WTC11 (cell line): ENCODE measurements at places on chromosomes 4 and X. TPM values are rescaled to one million over a fixed set of nuclear protein-coding genes. Genes with fewer than 3 reads are reported as not detected.

- DNase-seq, result no peak
- no peak overlapping the region for H3K4me3 ChIP-seq
- H3K4me1 ChIP-seq, result no peaks in the 10 kb centered on the region
- no peak overlapping the region for H3K27ac ChIP-seq
- H3K27me3 ChIP-seq, result no peaks in the 10 kb centered on the region
Observed at GRCh38 chr4:118898684-118899138, 10.1 kb downstream of the SYNPO2 start.

- H3K36me3 ChIP-seq, result no peaks in the 10 kb centered on the region
- H3K27me3 ChIP-seq, result no peaks in the 10 kb centered on the region
- DNase-seq, result no peak
Observed at GRCh38 chrX:107721318-107721717, 54.3 kb downstream of the TSC22D3 start.

Gene CXorf49
- not detected in 3 replicates for total RNA-seq

Gene TLR7
- 0.07 TPM in 1 of 3 replicates, not detected in the others for total RNA-seq

- H3K36me3 ChIP-seq, result no peaks in the 10 kb centered on the region
- H3K27me3 ChIP-seq, result no peaks in the 10 kb centered on the region
- no peak overlapping the region for H3K27ac ChIP-seq
- H3K4me1 ChIP-seq, result peaks cover 14% of the 10 kb centered on the region
- H3K4me3 ChIP-seq, result no peak overlapping the region
- no peak for DNase-seq
Observed at GRCh38 chr4:141391293-141391692, 170.6 kb downstream of the ZNF330 start.

- peaks cover 43% of the 10 kb centered on the region for H3K36me3 ChIP-seq
- no peak overlapping the region for H3K4me3 ChIP-seq
- H3K27ac ChIP-seq, result no peak overlapping the region; the same call in 1 of the 2 replicates
Observed at GRCh38 chr4:3223956-3224748, 24.8 kb upstream of the MSANTD1 start.

Gene ZFP92
- total RNA-seq, result 0.23 to 0.31 TPM (median 0.27 TPM) in 3 replicates

Gene RHOXF2B
- 0.23 TPM in 1 of 3 replicates, not detected in the others for total RNA-seq

Gene PIR
- 17.1 to 21.0 TPM (median 19.9 TPM) in 3 replicates for total RNA-seq

- H3K27me3 ChIP-seq, result no peaks in the 10 kb centered on the region
- no peak for DNase-seq
- H3K36me3 ChIP-seq, result no peaks in the 10 kb centered on the region
- H3K27ac ChIP-seq, result no peak overlapping the region
- H3K4me3 ChIP-seq, result no peak overlapping the region
Observed at GRCh38 chr4:98861100-98861884, 67.6 kb downstream of the EIF4E start.
